HT-29 (cell line): ENCODE measurements at places on chromosomes 13 and 19. TPM values are rescaled to one million over a fixed set of nuclear protein-coding genes. Genes with fewer than 3 reads are reported as not detected.

Gene GPR18
- total RNA-seq = not detected in 2 replicates

DNA sequence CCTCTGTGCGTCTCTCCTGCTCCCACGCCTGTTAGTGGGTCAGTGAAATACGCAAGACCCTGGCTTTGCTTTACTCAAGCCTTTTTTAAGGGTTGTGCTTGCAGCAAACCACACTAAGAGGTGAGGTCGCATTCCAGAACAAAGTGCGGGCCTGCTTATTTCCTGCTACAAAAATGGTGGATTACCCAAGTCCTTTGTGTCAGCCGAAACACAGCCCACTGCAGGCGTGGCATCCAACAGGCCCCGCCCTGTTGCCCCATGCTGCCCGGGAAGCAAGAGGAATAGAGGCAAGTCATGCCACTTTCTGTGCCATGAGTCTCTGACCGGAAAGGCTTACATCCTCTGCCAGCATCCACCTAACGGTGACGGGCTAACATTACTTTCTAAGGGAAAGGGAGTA, 7.7 kb upstream of the IRS2 start:
- DNase-seq = peak; percentile 67

DNA sequence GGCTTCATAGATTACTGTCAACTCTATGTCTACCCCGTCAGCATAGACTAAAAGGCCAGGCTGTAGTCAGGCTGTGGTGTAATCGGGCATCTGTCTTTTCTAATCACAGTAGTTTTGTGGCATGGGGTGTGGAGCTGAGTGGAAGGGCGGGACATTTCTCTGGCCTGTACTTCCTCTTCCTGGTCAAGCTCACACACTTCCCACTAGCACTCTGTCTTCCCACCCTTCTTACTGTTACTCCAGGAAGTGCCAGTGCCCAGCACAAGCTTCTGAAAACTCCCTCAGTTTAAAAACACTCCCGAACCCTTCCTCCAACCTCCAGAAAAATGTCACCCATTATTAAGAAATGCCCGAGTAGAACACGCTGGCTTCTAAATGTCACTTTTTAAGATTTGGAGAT, 229.8 kb downstream of the KLF5 start:
- peak; percentile 77 for DNase-seq

DNA sequence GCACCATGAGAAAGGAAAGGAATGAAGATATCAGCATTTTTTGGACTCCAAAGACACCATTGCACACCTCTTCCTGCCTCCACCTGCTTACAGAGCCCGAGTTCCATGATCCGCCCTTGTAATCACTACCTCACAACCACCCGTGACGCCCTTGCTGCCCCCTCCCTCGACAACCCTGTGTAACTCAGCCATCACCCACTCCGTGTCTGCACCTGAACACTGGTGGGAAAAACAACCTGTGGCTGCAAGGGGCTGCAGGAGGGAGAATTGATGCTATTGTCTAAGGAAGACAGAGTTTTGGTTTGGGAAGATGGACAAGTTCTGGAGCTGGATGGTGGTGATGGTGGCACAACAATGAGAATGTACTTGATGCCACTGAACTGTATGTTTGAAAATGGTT, 27.0 kb downstream of the ZIC5 start:
- no peak for DNase-seq

DNA sequence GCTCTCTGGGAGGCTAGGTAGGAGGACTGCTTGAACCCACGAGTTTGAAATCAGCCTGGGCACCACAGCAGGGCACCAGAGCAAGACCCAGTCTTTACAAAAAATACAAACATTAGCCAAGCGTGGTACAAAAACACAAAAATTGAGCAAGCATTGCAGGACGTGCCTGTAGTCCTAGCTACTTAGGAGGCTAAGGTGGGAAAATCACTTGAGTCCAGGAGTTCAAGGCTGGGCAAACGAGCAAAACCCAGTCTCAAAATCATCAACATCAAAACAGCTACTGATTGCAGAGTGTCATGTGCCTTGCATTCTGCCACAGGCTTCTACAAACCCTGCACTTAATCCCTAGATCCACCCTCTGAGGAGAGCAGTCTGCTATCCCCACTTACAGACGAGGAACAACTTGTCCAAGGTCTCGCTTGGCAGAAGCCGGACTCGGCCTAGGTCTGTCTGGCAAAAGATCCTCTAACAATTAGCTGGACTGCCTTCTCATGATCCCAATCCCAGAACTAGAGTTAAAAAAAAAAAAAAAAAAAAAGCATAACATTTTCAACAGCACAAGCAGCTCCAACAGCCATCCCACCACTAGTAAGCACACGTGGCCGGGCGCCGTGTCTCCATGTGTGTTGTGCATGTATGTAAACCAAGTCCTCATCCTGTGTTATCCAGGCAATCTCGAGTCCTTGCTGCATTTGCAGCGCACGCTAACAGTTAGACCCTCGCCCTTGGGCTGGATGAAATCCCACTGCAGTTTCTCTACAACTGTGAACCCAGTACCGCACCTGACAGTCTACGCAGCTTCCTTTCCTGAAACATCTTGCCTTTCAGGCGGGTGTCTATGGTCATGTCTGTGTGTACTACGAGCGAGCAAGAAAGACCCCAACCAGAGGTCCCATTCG, 2.0 kb downstream of the PPP6R1 start:
- no peak for DNase-seq

DNA sequence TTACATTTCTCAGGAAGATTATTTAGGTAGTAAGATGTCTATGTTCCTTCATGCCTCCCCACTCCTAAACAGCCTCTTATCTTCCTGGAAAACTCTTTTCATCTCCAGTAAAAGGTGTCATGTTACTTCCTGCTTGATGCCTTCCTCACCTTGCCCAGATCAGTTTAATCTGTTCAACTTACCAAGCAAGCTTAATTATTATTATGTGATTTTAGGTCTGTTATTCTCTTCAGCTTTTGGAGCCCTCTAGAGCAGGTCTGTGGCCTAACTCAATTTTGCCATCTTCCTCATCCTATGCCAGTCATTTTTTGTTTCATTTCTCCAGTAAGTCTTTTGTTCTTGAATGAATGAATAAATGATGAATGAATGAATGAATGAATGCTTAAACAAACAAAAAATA, 528.4 kb downstream of the DCT start:
- DNase-seq = no peak
